ENCODE measurements at places on chromosomes 4 and X.

DNA sequence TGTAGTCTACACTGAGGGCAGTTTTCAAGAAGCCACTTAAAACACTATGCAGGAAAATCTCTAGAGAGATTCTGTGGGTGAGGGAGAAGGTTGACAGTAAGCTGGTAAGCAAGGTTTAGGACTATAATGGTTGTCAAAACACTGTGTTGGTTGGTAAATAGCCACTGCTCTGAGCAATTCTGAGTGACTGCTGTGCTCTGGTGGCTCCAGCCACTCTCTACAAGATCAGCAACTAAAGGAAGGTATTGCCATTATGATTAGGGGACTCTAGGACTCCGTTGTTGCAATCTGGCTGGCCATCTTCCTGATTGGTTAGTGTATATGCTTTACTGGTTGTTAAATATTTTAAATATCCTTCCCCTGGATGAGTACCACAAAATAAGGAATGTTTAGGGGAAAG lies 5.5 kb upstream of the FAM47E start:
- DNase-seq, result no peak

- peak; percentile 78 for DNase-seq
Measured at GRCh38 chr4:102760645-102761295, at the start of gene MANBA. MANBA (minus strand) TSS chr4:102760968; CDS start chr4:102760894, 74 bp downstream.

- DNase-seq, result no peak
Measured at GRCh38 chr4:24570574-24571236, 13.6 kb downstream of the DHX15 start.

DNA sequence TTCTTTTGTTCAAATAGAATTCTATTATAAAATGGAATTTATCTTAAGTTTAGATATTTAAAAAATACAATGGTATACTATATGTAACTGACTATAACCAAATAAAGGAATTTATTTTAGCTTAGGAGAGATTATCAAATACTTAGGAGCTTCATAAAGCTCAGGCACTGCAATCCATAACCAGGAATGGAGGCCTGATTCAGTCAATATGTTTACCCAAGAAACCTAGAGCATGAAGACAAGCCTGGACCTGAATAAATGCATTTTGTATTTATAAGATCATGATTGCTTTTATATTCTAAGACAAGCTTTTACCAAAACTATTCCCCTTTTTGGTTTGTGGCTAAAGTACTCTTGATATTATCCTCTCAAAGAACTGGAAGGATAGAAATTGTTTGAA lies 742.6 kb downstream of the FAT4 start:
- DNase-seq, result no peak

- no peak for DNase-seq
Measured at GRCh38 chr4:17195461-17196275, 297.2 kb upstream of the LDB2 start.

DNA sequence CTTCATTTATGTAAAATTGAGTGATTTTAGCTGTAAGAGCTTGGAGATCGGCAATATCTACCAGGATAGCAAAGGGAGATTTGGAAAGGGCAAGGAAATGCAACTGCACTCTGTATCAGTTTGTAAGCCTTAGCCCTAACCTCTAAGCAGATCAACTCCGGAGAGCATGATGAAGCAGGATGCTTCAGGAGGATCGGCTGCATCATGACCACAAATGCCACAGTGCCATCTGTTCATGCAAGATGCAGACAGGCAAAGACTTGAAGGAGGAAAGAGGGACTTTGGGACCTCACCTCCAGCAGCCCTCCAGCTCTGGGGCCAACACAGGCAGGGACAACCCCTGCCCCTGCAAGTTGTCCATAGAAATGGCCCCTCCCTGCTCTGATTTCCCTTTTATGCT lies 377.6 kb upstream of the GATB start:
- DNase-seq, result peak; percentile 31

- no peak for DNase-seq
Measured at GRCh38 chr4:159150396-159150795, 47.5 kb downstream of the RAPGEF2 start.

- DNase-seq, result no peak
Measured at GRCh38 chrX:39931529-39932282, 166.1 kb downstream of the BCOR start.

DNA sequence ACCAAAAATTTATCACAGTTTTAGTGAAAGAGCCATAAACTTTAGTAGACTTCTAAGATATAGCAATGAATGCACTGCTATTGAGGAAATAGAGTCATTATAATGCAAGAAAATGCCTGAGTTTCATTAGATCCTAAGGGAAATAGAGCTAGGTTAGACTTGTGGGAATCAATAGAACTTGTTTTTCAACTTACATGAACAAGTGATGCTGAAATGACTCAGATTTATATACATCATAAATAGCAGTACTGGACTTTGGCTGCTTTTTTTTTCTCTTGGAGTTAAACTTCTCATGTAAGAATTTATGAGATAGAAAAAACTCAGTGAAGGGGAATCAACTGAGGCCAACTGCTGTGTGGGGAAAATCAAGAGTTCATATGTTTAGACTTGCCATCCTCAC lies 216.5 kb upstream of the AADAT start:
- no peak for DNase-seq

DNA sequence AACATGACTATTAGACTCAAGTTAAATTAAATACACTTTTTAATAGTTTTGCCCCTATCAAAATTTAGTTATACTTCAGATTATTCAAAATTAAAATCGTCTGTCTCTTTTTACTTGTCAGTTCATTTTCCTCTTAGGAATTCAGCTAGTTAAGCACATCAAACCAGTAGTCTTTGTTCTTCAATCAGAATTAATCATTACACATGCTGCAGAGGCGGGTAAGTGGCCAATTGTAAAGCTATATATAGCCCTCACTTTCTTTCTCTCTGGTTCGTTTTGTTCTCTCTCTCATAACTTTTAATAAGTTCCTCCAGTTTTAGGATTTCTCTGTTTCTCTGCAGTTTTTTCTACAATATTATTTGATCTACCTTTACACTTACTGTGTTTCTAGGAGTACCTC lies 359.1 kb upstream of the PABPC4L start:
- DNase-seq, result no peak

GRCh38 chr4:80459918-80460473 lies 124.5 kb downstream of the CFAP299 start:
- peak; percentile 7 for DNase-seq

GRCh38 chr4:100870940-100871772 lies 353.3 kb upstream of the EMCN start:
- DNase-seq, result no peak

GRCh38 chr4:168183717-168184571 lies 91.6 kb downstream of the ANXA10 start:
- no peak for DNase-seq

DNA sequence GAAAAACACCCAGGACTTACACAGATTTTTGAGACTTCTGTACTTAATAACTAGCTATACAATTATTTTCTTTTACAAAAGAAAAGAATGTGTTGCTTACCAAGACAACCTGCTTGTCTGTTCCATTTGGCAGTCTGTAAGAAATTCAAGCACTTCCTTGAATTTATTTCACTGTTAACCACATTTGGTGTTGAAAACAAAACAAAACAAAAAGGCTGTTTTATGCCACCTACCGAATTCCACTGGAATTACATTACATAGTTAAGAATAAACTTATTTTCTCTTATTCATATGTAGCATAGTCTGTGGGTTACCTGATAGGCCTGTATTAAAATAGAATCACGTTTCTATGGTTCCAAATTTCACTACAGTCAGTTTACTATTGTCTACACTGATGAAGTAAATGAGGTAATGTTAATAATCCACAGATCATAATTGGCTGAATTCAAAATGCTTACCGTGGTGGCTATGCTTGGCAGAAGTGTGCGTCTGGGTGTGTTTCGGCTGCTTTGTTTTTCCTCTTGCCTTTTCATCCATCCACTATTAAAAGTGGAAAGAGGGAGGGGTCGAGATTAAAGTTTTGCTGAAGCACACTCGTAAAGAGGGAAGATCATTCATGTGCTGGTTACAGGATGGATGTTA lies at the start of gene TLR1:
TLR1 (minus strand) TSS at position 138 of the 642 bp plus-strand sequence. CDS start 5,960 bp downstream, outside the sequence.
- DNase-seq, result no peak

GRCh38 chr4:152660526-152660925 lies 19.3 kb downstream of the TMEM154 start:
- no peak for DNase-seq

DNA sequence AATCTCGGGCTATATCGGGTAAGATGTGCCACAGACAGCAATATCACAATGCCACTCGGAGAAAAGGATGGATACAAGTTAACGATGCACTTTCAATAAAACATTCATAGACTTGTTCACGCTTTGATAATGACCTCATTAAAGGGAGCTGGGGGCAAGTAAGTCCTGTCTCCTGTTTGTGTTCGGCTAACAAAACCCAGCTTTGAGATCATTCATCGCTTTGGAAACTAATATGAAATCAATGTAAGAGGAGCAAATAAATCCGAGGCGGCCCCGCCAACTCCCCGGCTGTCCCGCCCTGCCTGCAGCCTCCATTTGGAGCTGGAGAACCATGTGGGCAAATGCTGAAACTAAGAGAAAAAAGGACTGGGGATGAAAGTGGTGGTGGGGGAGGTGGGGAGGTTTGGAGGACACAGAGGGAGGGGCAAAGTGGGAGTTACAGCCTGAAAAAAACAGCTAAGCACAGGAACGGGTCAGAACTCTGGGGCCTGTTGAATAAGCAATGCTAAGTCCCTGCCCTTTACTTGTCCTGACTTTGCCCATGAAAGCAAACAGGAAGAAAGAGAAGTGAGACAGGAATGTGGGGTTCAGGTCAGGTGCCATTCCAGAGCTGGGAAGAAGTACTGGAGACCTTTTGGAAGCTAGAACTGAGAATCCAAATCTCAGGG lies 3.5 kb upstream of the GSX2 start:
- no peak for DNase-seq

- no peak for DNase-seq
Measured at GRCh38 chr4:77443941-77444340, 161.7 kb upstream of the CXCL13 start.

GRCh38 chr4:524196-524595 lies 25.2 kb downstream of the PIGG start:
- DNase-seq, result no peak

DNA sequence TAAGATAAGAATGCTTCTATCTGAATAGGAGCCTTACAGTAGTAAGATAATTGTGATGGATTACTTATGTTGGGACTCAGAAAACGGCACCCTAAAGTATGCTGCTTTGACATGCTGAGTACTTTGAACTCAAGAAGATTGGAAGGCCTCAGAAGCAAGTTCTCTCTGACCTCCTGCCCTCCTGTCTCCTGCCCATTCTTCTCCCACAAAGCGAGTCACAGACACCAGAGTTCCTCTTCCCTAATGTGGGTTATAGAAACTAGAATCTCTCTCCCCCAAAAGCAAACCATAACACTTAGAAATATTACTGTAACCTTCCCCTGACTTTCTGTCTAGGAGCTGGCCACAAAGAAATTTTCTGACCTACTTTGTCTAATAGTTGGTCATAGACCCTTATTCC lies 76.5 kb downstream of the DDIT4L start:
- no peak for DNase-seq

GRCh38 chrX:22037225-22037624 lies 5.1 kb downstream of the PHEX start:
- DNase-seq, result no peak

DNA sequence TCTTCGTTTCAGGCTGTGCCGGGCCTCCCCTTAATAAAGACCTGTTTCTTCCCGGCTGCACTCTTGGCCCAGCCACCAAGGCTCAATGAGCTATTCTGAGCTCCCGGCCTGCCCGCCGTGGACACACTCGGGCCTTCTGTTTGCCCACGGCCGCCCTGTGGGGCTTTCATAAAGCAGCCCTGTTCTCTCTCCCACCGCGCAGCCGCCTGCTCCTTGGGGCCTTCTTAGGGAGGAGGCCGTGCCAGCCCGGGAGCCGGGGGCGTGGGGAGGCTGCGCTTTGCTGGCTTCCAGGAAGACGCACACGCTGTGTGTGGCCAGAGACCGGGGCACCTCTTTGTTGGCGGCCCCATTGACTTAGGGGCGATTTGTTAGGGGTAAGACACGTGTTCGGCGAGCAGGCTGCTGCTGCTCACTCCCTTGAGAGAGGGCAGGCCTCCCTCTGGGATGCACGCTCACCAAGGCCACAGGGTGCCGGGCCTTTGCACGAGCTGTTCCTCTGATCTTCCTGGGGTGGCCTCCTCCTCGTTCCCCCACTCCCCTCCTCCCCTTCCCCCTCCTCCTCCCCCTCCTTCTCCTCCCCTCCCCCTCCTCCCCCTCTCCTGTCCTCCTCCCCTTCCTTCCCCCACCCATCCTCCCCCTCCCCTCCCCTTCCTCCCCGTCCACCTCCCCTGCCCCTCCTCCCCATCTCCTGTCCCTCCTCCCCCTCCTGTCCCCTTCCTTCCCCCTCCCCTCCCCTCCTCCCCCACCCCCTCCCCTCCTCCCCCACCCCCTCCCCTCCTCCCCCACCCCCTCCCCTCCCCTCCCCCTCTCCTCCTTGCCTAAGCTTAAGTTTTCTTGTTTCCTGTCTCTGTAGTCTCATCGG lies 11.3 kb downstream of the BLOC1S4 start:
- DNase-seq, result no peak
